ENCODE measurements at places on chromosomes 5 and 9.
A peak's percentile ranks its signal among the peaks of the same experiment; 100 is the strongest.

GRCh38 chr5:17103461-17103860, 114.0 kb upstream of the BASP1 start:
- DNase-seq = no peak

DNA sequence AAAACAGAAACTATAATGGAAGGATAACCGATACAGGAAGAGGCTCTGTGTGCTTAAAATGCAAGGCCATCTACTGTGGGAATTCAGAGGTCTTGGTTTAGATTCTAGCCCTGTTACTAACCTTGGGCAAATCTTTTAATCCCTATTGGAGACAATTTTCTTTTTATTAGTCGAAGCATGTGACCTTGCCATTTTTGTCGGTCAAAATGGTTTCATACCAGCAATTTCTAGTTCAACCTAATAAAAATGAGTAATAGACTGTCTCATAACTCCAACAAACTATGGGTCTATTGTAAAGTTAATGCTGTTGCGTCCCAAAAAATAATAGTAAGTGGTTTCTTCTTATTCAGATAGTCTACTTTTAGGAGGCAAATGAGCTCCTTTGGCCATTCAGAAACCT, 38.4 kb downstream of the PRR16 start:
- DNase-seq = no peak

DNA sequence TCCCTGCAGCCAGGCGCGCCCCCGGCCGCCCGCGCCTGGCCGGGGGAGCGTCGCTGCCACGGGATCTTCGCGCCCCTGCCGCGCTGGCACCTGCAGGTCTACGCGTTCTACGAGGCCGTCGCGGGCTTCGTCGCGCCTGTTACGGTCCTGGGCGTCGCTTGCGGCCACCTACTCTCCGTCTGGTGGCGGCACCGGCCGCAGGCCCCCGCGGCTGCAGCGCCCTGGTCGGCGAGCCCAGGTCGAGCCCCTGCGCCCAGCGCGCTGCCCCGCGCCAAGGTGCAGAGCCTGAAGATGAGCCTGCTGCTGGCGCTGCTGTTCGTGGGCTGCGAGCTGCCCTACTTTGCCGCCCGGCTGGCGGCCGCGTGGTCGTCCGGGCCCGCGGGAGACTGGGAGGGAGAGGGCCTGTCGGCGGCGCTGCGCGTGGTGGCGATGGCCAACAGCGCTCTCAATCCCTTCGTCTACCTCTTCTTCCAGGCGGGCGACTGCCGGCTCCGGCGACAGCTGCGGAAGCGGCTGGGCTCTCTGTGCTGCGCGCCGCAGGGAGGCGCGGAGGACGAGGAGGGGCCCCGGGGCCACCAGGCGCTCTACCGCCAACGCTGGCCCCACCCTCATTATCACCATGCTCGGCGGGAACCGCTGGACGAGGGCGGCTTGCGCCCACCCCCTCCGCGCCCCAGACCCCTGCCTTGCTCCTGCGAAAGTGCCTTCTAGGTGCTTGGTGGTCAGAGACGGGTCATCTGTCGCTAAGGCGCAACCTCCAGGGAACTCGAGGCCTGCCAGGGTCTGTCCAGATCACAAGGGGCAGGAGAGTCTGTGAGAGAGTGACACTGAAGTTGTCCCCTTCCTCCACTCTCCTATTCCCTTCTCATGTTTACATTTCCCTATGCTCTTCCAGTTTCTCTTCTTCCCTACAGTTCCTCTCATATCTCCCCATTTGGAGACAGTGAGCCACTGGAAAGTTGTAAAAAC, 1.3 kb downstream of the GPR150 start:
- peak; percentile 39 for DNase-seq

DNA sequence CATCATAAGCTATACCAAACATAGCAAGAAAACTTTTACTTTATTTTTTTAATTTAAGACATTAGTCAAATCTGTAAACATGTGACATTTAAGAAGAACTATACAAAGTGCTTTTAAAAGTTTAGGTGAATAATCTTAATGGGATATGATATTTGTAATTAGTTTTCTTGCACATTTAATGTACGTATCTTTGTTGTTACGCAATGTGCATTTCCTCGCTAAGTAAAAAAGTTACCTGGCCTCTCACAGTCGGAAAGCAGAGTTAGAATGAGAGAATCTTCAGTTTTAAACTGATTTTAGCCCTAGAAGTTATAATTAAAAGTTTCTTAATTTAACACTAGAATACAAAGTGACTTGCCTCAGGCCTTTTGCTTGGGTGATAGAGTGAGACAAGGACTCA, 589.8 kb downstream of the DMRTA1 start:
- DNase-seq = no peak

GRCh38 chr5:174063082-174063756, 17.7 kb downstream of the NSG2 start:
- no peak for DNase-seq

All from activated CD8-positive, alpha-beta memory T cell treated with anti-CD3 and anti-CD28 coated beads, Interleukin-2, amount 50 U/mL, for 4 hours (primary cell).